PC-3 (cell line): ENCODE measurements at places on chromosomes 16 and 17. TPM values are rescaled to one million over a fixed set of nuclear protein-coding genes. Genes with fewer than 3 reads are reported as not detected.

- peak; percentile 83 for DNase-seq
Observed at GRCh38 chr16:1610071-1610898, 1.6 kb downstream of the IFT140 start.

DNA sequence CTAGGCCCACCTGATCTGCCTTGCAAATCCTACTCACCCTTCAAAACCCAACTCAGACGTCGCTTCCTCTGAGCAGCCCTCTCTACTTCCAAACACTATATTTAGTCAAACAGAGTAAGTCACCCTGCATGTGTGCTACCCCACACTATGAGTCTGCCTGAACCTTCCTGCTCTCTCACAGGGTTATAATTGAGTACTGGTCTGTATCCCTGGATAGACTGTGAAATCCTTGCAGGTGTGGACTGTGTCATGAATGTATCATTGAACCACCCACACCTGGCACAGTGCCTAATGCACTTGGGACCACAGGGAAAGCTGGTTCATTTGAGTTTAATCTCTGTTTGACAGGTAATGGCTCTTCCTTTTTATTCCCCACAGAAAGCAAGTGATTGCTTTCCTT is 3.4 kb downstream of the FBXO39 start:
- DNase-seq = no peak

GRCh38 chr17:55177855-55178217 is 86.9 kb upstream of the HLF start:
- no peak for DNase-seq

GRCh38 chr17:16491131-16491702 is 776 bp downstream of the LRRC75A start:
- DNase-seq = peak; percentile 24

DNA sequence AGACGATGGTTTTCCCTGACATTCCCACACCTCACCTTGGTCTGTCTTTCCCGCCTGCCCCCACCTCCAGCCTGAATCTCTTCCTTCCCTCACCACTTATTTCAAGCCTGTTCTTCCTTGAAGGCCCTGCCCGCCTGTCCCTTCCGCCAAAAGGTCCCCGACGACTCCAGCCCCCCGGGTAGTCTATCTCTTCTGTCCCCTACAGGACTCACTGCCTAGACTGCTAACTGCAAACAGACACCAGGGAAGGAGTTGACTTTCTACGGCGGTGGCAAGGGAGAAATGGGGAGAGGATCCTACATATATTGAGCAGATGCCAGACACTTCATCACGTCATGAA is 53.7 kb downstream of the NT5M start:
- DNase-seq = no peak

- DNase-seq = no peak
Observed at GRCh38 chr17:62706598-62707424, 79.3 kb downstream of the MRC2 start.

- DNase-seq = no peak
Observed at GRCh38 chr16:66596986-66597848, 7.3 kb upstream of the CMTM3 start.

- no peak for DNase-seq
Observed at GRCh38 chr17:80631142-80632045, 86.8 kb downstream of the RPTOR start.

DNA sequence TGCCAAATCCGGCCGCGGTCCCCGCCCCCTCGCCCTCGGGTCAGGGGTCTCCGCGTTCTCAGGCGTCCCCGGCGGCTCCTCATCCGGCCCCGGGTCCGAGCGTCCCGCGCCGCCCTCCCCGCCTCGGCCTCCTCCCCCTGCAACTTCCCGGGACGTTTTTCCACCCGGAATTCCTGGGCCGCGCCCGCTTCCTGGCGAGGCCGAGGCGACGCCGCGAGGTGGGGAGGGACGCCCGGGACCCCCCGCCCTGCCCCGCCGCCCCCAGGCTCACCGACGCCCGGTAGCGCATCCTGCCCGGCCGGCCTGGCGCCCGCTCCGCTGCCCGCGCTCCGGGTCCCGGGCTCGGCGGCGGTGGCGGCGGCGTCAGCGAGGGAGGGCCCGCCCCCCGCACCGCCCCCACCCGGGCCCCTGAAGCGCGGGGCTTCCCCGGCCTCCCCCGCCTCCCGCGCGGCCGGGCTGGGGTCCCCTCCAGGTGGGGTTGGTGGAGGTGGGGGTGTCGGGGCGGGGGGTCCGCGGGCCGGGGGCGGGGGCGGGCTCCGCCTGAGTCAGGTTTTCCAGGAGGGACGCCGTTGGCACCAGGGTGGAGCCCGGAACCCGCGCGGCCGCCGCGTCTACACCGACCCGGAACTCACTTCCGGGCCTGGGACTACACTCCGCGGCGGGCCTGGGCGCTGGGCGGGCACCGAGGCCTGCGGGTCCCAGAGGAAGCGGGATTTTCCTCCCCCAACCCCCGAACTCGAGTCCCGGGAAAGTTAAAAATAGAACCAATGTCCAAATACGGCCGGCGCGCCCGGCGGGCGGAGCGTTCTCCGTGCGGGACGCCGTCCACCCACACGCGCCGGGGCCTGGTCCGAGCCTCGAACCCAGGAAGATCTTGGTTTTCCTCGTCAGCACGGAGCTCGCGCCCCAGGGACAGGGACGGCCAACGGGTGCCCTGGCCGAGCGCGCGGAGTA is 6.8 kb downstream of the MYO1C start:
- DNase-seq = peak; percentile 31

- DNase-seq = peak; percentile 93
Observed at GRCh38 chr17:57985675-57985974, 2.4 kb downstream of the VEZF1 start.

- no peak for DNase-seq
Observed at GRCh38 chr17:63681530-63681929, 18.4 kb downstream of the LIMD2 start.

DNA sequence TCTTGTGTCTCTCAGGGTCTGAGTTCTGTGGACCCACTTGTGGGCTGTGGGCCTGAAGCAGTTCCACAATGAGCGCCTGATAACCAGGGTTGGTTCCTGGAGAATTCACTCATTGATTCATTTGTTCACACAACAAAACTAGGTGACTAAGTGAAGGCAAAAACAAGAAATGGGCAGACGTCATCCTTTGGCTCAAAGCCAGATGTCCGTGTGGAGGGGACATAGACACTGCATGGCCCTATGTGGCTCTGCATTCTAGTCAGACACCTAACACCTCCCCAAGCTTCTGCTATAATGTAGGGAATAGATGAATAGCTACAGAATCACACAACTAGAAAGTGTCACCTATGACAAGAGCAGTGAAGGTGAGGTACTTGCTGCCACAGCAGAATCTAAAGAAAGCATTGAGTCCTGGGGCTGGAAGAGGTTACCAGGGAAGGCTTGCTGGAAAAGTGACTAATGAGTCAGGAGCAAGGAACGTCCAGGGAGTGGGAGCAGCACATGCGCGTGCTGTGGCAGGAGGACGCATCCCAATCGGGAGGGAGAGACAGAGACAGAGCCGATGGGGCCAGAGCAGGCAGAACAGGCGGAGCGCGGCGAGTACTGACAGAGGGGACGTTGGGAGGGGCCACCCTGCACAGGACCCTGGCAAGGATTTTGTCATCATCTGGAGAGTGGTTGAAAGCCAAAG is 58.9 kb downstream of the CES1 start:
- no peak for DNase-seq

GRCh38 chr16:73023752-73024570 is 24.0 kb downstream of the ZFHX3 start:
- no peak for DNase-seq

Gene KRTAP1-1
- total RNA-seq = not detected in 2 replicates

Gene MYH11
- not detected in 2 replicates for total RNA-seq

Gene NPIPB2
- total RNA-seq = 2.4 and 2.8 TPM in 2 replicates

Gene PPL
- 18.8 and 22.8 TPM in 2 replicates for total RNA-seq

Gene TNS4
- 127 and 128 TPM in 2 replicates for total RNA-seq

Gene PPP1R1B
- 2.9 and 3.1 TPM in 2 replicates for total RNA-seq

Gene KRTAP9-2
- total RNA-seq = not detected in 2 replicates

Gene SLC38A10
- 77.8 and 118 TPM in 2 replicates for total RNA-seq

Gene P3H4
- 29.6 and 35.1 TPM in 2 replicates for total RNA-seq

Gene SLC52A1
- total RNA-seq = not detected in 2 replicates

Gene KRT34
- 2.9 and 5.1 TPM in 2 replicates for total RNA-seq

Gene RDM1
- 2.0 and 2.6 TPM in 2 replicates for total RNA-seq

Gene ACOX1
- total RNA-seq = 63.2 and 74.9 TPM in 2 replicates

Gene MED31
- total RNA-seq = 18.8 and 19.1 TPM in 2 replicates
